Activated CD8-positive, alpha-beta memory T cell treated with anti-CD3 and anti-CD28 coated beads for 1 hour (primary cell): ENCODE measurements at places on chromosomes 12 and 14.

DNA sequence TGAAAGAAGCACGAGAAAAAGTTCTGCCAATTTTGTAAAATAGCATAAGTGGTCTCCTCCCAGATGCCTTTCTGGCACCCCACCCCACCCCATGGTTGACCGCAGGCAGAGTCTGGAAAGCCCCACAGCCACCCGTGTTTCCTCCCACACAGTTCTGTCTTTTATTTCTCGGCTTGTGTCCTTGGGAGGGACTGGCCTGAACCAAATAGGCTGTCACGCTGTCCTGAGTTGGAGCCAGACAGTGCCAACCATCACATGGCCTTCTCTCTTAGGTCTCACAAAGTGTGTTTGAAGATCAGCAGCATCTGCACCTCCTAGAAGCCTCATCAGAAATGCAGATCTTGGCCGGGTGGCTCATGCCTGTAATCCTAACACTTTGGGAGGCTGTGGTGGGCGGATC lies 10.2 kb upstream of the LTA4H start:
- no peak for DNase-seq

DNA sequence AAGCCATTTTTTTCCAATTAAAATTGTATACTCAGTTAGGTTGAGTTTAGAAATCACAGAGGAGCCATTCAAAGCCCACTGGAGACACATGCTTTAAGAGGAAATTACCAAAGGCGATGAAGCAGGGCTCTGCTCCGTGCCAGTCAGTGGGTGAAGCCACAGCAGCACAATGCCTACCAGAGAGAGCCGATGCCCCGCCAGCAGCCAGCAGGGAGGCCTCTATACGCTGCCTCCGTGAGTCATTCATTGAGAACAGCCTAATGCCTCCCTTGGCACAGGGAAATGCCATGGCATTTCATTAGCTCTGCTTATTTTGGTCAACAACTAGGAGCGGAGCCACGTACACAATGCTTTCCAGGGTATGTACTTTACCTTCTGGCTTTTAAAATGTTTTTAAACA lies 197.8 kb upstream of the FRMD6 start:
- no peak for DNase-seq

DNA sequence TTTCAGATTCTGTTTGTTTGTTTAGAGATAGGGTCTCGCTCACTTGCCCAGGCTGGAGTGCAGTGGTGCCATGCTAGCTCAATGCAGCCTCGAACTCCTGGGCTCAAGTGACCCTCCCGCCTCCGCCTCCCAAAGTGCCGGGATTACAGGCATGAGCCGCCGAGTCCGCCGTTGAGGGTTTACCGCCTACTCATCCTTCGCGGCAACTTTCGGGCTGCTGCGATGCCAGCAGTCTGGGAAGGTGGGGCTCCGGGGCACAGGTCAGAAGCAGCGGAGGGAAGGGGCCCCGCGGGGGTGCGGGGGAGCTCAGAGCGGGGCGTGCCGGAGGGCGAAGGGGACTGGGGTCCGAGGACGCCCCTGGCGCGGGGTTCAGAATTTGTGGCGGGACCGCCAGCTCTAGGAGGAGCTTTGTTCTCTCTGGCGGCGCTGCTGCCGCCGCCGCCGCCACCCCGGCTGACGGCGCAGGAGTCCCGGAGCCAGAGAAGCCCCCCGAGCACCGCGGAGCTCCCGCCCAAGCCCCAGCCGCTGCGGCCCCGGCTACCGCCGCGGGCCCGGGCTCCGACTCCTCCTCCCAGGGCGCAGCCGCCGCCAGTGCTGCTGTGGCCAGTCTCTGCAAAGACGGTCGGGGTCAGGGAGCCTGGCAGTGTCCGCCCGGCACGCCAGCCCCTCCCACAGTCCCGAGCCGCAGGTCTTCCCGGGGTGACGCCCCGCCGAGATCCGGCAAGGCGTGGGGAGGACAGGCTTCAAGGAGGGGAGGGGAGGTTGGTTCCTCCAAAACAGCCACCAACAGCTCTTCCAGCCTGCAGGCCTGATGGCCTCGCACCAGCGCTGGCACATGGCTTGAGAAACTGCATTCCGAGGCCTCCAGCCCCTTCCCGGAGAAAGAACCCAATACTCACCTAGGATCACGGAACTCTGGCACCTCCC lies 10.9 kb upstream of the KRT77 start:
- no peak for DNase-seq

DNA sequence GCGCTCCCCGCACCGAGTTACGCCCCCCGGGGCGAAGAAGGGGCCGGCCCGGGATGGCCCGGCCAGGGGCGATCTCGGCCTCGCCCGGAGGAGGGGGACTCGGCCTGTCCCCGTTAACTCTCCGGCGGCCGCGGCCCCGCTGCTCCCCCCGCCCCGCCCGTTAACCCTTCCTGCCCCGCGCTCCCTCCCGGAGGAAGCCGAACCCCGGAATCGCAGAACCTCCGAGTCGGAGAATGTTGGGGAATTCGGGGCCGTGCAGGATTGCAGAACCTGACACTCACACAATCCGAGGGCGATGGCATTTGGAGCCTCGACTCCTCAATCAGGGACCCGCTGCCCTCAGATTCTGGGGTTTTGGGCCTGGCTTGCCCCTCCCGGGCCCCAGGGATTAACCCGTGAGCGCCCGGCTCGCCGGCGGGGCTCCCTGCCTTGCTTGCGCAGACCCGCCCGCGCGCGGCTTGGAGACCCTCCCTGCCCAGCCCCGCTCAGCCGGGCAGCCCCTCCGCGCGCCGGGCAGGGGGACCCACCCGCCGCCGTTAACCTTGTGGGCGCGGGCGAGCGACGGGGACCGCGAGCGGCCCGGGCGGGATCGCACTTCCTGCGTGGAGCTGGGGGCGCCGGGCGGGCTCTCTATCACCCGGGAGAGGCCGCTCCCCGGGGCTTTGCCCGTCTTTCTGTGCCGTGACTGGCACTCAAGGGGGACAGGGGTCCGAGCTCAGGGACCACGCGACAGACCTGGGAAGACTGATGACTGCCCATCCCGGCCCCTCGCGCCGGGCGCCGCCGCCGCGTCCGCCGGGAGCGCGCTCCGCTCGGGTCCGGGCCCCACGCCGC lies 18.8 kb downstream of the BEGAIN start:
- DNase-seq: no peak

DNA sequence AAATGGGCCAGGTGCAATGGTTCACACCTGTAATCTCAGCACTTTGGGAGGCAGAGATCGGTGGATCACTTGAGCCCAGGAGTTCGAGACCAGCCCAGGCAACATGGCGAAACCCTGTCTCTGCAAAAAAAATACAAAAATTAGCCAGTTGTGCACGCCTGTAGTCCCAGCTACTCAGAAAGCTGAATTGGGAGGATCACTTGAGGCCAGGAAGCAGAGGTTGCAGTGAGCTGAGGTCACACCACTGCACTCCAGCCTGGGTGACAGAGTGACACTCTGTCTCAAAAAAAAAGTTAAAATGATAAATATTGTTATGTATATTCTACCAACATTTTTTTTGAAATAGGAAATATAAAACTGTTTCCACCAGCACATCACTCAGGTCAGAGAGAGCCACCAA lies 64.9 kb downstream of the NDUFA12 start:
- DNase-seq: no peak

DNA sequence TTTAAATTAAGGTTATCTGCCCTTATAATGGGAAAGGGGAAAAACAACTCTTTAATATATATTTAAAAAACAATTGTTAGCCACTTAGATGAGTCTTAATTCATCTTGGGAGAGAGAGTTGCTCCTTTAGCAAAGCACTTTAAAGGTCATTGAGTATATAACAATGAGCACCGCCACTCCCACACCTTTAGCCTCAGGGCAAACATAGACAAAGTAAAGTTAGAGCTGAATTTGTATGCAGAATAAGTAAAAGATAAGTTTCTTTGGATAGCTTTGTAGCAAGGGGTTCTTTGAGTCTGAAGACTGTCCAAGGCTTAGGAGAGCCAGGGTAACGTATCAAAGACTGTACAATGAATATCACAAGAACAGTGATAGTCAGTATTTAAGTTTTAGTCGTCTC lies 728.8 kb upstream of the LMO3 start:
- DNase-seq: no peak

DNA sequence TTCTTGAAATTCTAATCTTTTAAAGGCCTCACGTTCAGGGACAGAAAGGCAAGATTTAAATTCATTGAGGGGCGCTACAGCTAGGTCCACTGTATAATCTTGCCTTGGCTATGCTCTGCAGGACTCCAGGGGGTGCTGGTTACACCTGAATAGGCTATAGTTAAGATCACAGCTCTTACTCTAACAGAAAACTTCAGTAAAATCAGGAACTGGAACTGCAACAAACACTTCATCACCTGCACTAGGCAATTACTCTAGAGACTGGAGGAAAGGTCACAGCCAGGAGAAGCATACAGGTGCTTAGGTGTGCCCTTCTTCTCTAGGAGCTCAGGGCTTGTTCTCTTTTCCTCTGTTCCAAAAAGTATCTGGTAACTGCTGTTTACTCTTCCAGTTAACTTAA lies 20.9 kb downstream of the SLCO1C1 start:
- no peak for DNase-seq

GRCh38 chr14:74627076-74627475 lies 15.0 kb upstream of the LTBP2 start:
- no peak for DNase-seq

GRCh38 chr12:115623764-115624334 lies 653.6 kb downstream of the MED13L start:
- no peak for DNase-seq

- no peak for DNase-seq
Measured at GRCh38 chr12:34402228-34402898, 380.1 kb downstream of the ALG10 start.

GRCh38 chr12:77767756-77768343 lies 62.8 kb upstream of the NAV3 start:
- no peak for DNase-seq
